Hindlimb muscle (tissue), 1 donor: ENCODE measurements at places on chromosomes 16 and 17.

- DNase-seq: no peak
Measured at GRCh38 chr16:19135201-19135842, 21.6 kb downstream of the ITPRIPL2 start.

DNA sequence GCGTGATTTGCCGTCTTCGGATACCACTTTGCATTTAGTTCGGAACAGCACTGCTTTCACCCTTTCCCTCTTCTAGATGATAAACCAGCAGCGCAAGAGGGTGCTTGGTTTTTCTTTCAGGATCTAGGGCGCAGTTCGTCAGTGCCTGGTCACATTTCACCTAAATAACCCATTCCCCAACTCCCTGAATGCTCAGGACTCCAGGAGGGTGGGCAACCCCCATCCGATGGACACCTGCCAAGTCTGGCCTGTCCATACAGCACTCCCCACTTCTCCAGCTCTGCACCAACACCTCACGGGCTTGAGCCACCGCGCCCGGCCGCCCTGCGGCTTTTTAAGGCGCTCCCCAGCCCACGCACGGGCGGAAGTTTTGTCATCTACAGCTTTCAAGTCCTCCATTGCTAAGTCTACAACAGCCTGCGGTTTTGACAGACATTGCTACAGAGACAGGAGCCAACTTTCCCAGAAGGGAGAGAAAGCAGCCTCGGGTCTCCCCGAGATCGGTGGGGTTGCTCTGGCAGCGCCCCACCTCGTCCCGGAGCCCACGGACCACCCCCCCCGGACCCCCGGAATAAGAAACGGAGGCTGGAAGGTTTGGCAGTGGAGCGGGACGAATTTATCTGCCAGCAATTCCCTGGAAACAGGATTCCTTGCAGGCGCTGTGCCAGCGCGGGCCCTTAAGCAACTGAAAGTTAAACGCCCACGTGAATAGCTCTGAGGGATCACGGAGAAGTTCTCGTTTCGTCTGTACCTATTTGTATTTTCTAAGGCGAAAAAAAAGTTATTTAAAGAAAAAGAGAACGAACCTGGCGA lies 38.6 kb upstream of the SLFN13 start:
- DNase-seq: no peak

GRCh38 chr16:2197765-2198164 lies 1.4 kb upstream of the CASKIN1 start:
- DNase-seq: no peak

- no peak for DNase-seq
Measured at GRCh38 chr17:78905541-78905940, 2.5 kb upstream of the CEP295NL start.

GRCh38 chr17:43953746-43954145 lies at the start of gene PYY:
TSS of gene PYY (minus strand) at chr17:43953940. CDS start at chr17:43953483, 457 bp downstream.
- no peak for DNase-seq

DNA sequence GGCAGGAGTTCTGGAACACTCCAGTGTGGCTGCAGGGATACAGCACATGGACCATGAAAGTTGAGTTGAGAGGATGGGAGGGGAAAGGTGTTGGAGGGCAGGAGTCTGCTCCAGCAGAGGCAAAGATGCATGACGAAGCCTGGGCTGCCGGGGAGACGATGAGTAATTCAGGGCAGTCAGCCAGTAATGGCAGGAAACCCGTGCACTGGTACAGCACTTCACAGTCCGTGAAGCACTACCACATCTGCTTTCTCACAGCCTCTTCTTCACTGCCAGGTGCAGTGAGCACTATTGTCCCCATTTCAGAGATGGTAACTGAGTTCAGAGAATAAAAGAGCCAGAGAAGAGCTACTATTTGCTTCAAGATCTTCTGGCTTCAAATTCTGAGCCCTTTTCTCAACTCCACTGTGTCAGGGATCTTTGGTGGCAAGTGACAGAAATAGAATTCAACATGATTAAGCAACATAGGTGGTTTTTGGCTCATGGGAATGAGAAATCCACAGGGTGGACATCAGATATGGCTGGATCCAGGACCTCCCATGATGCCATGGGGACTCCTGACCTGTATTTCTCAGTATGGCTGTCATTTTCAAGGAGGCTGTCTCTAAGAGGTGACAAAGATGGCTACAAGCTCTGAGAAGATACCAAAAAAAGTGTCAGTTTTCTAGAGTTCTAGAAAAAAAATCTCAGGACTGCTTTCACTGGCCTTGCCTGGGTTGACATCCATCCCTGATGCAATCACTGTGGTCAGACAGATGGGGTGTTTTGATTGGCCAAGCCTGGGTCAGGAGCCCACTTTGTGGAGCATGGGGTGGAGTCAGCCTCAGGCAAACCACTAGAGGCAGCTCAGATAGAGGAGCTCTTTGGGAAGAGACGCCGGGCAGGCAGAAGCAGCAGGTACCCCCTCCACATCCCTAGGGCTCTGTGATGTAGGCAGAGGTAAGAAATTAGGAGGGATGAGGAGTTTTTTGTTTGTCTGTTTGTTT lies 24.7 kb downstream of the IL21R start:
- DNase-seq: no peak

- no peak for DNase-seq
Measured at GRCh38 chr16:3909791-3910583, 29.5 kb upstream of the CREBBP start.

DNA sequence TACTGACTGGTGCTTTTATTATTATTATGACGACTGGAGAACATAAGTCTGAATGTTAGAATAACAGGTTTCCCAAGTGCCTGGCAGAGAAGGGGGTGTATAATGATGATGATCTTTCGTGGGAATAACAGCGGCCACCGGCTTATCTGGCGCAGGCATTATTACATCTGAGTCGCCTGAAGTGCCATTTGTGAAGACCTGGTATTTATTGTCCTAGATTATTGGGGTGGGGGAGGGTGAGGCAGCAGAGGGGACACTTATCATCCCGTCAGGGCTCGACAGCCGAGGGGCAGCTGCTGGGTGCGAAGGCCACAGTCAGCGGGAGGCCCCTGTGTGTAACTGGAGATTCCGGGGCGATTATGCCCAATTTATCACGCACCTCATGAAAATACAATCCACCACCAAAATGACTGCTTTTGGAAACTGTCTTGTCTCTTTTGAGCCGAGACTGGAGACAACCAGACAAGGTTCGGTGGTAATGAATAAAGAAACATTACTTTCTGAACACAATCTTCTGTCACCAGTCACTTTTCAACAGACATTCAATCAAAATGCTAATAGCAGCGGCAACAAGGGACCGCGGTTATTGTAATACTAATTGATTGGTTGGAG lies 199.3 kb downstream of the CCDC182 start:
- DNase-seq: no peak

DNA sequence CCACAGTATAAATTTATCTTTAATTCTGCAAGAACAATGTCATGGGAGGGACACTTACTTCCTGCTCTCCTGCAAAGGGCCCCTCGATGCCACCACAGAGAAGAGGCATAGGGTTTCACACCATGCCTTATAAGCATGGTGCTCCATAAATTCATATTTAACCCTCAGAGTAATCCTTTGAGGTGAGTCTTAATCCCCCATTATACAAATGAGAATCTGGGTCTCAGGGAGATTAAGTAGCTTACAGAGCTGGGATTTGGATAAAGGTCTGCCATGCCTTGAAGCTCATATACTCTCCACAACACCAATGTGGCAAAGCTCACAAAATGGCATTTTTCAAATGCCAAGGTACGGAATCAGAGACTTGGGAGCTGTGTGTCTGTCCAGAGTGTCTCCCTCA lies 268.5 kb upstream of the CCL2 start:
- DNase-seq: no peak
